ENCODE measurements at places on chromosomes 2 and 18.

GRCh38 chr18:70158992-70159717 is 46.3 kb downstream of the RTTN start:
- no peak for DNase-seq

- DNase-seq = no peak
Measured at GRCh38 chr18:46601141-46601805, 55.7 kb downstream of the LOXHD1 start.

DNA sequence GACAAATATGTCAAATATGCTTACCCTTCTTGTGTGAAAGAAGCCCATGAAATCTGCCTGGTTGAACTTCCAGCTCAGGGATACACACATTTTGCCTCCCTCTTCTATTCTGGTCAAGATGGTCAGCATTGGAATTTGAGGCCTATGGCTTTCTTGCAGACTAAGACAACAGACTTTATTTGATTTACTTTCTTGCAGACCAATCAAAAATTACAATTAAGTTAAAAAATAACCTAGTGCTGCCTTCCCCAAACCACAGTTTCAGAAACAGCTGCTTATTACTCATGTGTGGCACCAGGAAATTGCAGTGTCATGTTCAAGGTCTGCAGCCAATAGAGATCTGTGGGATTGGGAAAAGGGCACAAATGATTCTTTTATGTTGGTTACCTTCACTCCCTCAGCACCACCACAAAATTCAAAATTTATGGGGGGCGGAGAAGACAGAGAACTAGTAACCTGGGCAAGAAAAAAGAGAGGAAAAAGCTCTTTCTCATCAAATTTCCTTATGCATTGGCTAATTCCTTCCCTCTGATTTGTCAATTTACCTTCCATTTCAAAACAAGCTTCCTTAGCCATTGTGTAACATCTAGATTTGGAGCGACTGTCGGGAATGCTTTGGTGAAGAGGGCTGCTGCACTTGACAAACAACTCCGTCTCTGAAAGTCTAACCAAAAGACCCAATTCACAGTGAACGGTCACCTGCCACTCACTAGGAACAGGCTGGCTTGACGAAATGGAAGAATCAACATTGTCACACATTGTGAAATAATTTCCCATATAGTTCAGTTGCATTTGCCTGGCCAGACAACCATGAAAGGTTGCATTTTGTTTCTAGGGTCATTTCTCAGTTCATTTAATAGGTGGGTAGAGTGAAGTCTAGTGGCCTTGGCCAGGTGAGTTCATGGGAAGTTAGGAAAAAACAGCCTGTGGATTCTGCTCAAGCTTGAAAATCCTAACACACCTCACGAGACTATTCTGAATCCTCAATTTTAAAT is 100.4 kb upstream of the FZD5 start:
- DNase-seq = no peak

DNA sequence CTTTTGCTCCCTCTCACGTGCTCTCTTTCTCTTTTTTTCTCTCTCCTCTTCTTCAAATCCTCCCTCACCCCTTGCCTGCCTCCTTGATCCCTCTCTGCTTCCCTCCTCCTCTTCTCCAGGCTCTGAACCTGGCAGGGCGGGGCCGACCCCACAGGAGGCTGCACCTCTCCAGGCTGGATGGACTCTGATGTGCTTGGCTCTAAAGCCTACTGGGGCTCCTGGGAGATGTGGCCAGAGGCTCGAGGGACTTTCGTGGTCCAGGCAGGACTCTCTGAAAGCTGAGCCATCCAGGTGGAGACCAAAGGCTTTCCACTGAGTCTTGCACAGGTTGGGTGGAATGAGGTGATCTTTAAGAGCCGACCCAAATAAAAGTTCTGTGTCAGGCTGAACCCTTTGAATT is 25.4 kb downstream of the DYSF start:
- no peak for DNase-seq

- no peak for DNase-seq
Measured at GRCh38 chr2:180938451-180938850, 42.0 kb upstream of the UBE2E3 start.

- peak; percentile 48 for DNase-seq
Measured at GRCh38 chr2:239201531-239201876, 199.3 kb downstream of the HDAC4 start.

DNA sequence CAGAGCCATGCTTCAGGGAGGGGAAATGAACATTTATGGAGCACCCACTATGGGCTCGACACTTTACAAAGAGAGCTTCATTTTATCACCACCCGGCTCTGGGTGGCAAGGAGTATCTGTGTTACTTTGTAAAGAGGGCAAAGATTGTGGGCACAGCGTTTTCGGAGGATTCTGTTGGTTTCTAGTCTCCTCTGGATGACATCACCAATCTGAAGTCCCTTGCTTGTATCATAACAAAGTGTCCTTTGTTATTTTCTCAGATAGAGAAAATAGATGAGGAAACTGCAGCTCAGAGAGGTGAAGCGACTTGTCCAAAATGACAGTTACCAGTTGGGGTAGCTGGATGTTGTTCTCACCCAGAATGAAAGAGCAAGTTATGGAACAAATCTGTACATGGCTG is 162.8 kb downstream of the GLI2 start:
- DNase-seq = no peak

DNA sequence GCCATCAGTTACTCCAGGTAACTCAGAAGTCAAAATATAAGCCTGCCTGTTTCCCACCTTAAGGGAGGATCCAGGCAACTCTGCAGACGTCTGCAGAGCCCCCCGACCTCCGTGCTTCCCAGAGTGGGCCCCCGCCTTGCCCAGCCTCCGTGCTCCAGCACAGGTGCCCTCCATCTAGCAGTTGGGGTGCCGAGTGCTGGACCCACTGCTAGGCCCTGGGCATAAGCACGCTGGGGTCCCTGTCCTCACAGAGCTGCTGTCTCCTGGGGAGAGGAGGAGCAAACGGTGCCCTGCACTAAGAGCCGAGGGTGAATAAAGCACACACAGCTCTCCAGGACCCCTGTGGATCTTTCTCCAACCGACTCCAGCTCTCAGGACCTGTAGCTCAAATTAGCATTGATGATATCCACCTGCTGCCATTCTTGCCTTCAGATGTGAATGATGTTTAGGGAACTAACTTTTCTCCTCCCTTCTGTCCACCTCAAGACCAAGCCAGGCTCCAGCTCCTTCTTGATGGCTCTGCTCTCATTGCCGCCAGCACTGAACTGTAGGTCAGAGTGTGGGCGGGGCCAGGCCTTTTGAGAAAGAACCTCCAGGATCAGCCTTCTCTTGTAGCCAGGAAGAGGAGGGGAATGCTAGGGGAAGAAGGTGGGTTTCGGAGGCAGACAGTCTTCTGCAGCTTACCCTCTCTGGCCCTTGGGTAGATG is 121.2 kb downstream of the SMAD7 start:
- DNase-seq = no peak

GRCh38 chr2:158321264-158321663 is 135.3 kb downstream of the CCDC148 start:
- DNase-seq = no peak

DNA sequence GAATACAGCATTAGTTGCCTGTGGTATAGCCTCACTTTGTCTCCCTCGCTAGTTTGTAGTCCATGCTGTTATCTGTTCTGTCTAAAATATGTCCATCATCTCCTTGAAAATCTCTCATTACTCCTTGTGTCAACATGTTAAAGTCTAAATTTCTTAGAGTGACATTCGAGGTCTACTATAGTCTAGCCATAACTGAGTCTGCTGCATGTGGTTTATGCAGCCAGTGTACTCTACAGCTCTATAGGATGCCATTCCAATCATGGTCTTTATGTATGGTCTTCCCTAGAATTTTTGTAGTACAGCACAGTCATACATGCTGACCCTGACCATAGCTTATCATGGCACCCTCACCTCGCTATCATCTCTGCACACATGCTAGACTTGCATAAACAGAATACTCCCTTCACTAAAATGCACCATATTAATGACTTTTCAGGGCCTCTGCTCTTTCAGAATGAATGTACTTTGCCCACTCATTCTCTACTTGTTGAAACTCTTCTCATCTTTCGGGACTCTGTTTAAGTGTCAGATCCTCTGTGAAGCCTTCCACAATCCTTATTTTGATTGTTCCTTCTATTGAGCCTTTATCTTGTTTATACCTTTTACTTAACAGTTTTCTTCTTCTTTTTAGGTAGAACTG is 12.8 kb downstream of the TANK start:
- DNase-seq = peak; percentile 9

DNA sequence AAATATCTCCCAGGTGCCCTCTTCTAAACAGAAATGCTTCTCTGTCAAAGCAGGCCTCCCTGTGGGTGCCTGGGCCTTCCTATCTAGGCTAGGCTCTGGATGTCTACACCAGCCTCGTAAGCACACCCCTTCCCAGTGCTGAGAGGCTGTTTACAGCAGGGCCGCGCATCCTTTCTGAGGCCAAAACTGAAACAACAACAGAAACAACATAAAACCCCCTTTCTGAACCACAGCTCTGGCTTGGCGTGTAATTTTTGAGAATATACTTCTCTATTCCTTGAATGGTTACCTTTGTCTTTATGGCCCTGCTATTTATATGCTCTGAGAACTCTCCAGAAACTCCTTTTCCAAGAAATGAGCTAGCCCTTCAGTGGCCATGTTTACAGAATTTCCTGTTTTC is 118.4 kb downstream of the BCL2L11 start:
- DNase-seq = peak; percentile 55

GRCh38 chr2:96409820-96410164 is 74.2 kb downstream of the NCAPH start:
- no peak for DNase-seq

GRCh38 chr18:50970006-50970405 is 2.2 kb downstream of the ELAC1 start:
- DNase-seq = no peak

GRCh38 chr2:18940184-18940583 is 350.8 kb upstream of the NT5C1B start:
- peak; percentile 22 for DNase-seq

DNA sequence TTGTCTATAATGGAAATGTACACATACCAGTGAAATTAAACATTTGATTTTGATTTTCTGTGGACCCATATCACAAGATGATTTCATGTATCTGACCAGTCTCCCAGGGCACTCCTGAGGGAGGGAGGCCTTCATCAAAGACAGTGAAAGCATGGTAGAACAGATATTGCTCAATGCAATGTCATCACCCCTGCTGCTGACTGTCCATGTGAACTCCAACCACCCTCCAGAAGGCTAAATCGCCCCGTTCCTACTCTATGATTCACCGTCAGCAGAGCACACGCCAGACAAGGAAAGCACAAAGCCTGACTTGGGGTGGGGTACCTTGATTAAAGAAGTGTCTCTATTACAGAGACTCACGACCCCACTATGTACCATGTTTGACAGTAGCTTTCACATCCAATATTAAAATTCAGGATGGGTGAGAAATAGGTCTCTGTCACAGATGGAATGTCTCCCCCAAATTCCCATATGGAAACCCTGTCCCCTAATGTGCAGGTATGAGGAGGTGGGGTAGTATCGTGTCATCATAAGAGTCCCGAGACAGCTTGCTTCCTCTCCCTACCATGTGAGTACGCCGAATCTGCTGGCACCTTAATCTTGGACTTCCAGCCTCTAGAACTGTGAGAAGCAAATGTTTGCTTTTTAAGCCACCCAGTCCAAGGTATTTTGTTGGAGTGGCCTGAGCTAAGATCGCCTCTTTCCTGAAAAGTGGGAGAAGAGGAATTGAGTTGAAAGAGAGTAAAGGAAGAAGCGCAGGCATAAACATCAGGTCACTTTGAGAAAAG is 42.4 kb downstream of the CYB5A start:
- DNase-seq = no peak

GRCh38 chr2:17136877-17137276 is 381.4 kb downstream of the RAD51AP2 start:
- no peak for DNase-seq

- DNase-seq = peak; percentile 86
Measured at GRCh38 chr18:31497836-31498573, at the start of gene DSG2. Gene DSG2 (plus strand): TSS chr18:31498177. CDS start chr18:31498252, 75 bp downstream.

All from GM10248 (cell line).